ENCODE measurements at places on chromosomes 3 and 15.

DNA sequence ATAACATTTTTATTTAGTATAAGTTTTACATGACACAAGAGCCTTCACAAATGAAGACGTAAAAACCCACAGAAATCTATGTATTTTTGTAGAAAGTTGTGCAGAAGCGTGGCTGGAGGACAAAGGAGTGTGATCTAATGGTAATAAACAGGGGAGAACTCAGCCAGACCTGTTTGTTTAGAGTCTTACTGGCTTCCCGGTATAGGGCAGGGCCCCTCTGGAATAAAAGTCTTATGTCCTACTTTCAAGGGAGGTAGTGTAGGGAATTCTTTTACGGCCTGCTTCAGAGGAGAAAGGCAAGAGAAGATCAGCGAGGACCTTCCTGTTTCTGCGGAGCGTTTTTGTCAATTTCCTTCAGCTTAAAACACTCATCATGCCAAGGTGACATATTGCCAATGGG, 103.6 kb downstream of the TGFBR2 start:
- no peak for DNase-seq

- peak; percentile 59 for DNase-seq
These were observed 1.0 kb upstream of the RYR3 start for GRCh38 chr15:33309602-33310276.

GRCh38 chr3:71056327-71056726, 527.2 kb downstream of the FOXP1 start:
- DNase-seq, result no peak

- no peak for DNase-seq
These were observed 5.4 kb downstream of the ANKRD63 start for GRCh38 chr15:40277471-40277870.

GRCh38 chr3:89252860-89253259, 145.4 kb downstream of the EPHA3 start:
- no peak for DNase-seq

DNA sequence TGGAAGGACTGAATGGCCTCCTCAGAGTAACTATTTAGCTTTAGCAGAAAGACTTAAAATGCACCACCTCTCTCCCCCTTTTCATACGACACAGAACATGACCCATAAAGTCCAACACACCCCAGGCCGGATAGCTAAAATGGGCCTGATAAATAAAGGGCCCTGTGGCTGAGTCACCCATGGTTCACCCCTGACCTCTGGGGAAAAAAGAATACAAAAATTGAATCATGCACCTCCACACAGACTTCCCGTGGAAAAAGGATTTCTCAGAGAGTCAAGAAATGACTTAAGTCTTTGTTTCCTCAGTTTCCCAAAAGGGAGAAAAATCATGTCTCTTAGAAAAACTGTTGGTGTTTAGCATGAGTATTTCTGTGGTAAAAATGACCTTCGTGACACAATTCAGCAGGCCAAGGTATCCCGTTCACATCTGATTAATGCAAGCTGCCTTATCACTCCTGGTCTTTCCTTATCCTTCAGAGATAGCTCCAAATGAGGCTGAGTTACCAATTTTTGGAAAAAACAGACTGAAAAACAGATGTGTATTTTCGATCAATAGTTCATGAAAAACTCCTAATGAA, 34.0 kb upstream of the ARHGEF3 start:
- DNase-seq, result no peak

DNA sequence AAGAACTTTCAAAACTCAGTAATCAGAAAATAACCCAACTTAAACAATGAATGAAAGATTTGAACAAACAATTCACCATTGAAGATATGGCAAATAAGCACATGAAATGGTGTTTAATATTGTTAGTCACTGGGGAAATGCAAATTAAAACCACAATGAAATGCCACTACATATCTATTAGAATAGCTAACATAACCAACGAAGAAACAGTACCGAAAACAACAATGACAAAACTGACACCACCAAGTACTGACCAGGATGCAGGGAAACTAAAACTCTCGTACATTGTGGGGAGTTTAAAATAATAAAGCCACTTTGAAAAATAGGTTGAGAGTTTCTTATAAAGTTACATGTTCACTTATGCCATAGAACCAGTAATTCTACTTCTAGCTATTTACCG, 69.1 kb downstream of the KBTBD8 start:
- DNase-seq, result no peak

DNA sequence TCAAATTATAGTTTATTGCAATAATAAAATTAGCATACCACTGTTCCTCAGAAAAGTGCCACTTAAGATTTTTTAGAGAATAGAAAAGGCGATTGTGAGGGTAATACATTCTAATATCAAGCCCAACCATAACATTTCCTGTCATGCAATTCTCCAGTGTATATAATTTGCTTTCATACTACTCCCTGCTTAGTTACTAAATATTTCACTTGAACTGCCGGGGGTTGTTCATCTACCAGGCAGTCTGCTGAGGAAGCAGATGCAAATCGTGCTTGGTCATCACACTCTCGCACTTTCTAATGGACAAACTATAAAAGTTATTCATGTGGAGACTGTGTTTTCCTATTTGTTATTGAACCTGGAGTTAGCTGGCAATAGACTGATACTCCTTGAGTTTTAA, 645.6 kb upstream of the CBLB start:
- no peak for DNase-seq

- DNase-seq, result no peak
These were observed 34.9 kb upstream of the ITGA11 start for GRCh38 chr15:68466876-68467275.

Measured in NCI-H1930 (cell line).